Kasumi-1 (cell line): ENCODE measurements at places on chromosomes 16 and 17.
A peak's percentile ranks its signal among the peaks of the same experiment; 100 is the strongest.

DNA sequence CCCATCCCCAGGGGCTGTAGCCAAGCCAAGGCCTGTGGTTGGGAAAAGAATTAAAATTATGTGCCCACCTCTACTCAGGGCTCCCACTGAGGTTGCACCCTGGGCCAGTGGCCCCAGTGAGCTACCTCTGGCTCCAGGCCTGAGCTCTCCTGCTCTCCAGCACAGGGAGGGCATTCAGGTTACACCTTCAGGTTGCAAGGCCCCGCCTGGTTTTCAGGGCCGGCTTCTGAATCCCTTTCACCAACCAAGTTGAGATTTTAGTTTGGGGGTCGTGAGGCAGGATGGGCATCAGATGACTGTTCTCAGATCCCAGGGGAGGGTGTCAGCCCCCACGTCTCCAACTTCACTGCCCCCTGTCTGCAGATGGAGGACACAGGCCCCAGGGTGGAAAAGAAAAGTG is 8.0 kb upstream of the KATNB1 start:
- no peak for DNase-seq

- DNase-seq = no peak
These were observed 95.2 kb upstream of the AXIN2 start for GRCh38 chr17:65656390-65657250.

DNA sequence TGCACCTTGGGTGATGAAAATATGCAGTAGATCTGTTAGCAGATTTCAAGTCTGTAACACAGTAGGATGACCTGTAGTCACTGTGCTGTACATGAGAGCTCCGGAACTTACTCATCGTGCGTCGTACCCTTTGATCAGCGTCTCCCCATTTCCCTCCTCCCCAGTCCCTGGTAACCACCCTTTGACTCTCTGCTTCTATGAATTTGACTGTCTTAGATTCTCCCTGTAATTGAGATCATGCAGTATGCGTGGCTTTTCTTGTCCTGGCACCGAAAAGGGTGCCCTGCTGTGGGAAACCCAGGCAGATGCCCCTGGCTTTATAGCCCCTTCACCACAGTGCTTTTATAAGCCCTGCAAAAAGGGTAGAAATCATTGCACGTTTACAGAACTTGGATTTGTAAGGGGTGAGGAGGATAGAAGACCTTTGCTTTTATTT is 20.5 kb downstream of the CLEC16A start:
- DNase-seq = no peak

DNA sequence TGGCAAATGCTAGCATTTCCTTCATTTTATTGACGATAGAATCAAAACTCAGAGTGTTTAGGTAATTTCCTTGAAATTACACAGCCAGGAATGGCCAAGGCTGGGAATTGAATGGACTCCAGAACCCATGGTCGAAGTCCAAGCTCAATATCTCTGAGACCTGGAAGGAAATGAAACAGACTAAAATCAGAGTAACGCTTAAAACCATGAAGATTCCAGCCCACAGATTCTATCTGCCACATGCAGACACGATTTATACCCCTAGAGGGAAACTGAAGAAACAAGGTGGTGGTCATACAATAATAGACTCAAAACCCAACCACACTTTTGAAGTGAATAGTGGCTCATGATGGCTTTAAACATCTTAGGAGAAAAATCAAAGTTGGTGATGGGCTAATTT is 95.6 kb downstream of the PRKCA start:
- DNase-seq = no peak

GRCh38 chr16:53583401-53583800 is 80.4 kb upstream of the AKTIP start:
- no peak for DNase-seq

DNA sequence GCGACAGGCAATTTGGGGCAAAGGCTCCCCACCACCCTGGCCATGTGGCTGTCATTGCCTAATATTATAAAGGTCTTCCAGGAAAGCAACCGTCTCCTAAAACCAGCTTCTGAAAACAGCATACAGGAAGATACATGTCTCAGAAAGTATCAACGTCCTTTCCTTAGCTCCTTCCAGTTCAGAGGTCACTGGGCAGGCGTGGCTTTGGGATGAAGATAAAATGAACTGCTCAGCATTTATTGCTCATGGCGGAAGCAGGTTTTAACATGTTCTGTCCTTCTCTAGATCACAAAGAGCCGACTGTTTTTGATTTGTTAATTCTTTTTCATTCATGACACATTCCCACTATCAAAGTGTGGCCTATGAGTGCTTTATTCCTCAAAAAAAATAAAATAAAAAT is 8.0 kb downstream of the CFAP20 start:
- DNase-seq = no peak

GRCh38 chr17:37607637-37608331 is 1.4 kb downstream of the SYNRG start:
- DNase-seq = no peak

GRCh38 chr17:81057079-81057730 is 22.3 kb downstream of the BAIAP2 start:
- DNase-seq = no peak

DNA sequence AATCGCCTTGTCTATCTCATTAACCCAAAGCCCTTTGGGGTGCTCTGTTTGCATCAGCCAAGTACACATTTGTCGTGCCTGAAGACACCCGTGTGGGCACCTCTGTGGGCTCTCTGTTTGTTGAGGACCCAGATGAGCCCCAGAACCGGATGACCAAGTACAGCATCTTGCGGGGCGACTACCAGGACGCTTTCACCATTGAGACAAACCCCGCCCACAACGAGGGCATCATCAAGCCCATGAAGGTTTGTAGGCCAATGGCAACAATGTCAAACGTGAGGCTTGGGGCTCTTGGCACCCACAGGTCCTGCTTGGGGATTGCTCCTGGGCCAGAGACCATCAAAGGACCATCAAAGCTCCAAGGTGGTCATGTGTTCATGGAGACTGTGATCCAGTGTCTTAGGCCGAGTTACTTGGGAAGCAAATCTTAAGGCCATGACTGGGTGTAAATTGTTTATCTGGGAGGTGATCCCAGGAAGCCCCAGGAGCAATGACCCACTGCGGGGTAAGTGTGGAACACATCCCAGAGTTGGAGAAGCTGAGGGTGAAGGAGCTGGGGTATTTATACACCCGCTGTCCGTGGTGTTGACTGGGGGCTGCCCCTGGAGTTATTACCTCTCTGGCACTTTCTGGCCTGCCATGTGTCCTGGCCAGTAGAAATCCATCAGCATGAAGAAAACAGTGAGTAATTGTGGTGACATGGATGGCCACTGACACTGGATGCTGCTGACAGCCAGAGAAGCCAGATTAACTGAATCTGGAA is 24.0 kb downstream of the CDH5 start:
- no peak for DNase-seq

DNA sequence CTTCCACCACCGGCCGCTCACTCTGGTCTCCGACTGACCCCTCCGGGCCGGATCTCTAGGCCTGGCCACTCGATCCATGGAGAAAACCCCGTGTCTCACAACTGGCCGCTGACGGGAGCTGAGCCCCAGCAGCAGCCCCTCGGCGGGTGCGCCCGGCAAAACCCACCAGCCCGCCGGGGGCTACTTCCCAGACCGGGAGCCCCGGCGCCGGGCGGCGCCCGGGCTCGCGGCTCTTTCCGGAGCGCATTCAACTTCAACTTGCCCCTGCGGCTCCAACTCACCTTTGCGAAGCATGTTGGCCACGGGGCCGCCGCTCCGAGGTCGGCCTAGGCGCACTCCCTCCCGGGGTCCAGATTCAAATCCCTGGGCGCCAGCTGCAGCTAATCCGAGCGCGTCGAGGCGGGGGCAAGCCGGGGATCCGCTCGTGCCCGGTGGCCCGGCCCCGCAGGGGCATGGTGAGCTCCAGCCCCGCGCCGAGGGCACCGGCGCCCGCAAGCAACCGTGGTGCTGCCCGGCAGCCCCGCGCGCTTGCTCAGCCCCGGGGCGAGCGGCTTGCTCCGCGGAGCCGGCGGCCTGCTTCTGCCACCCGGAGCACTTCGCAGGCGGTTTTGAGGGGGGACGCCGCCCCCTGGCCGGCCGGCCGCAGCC is 438 bp downstream of the RTN4RL1 start:
- DNase-seq = no peak

DNA sequence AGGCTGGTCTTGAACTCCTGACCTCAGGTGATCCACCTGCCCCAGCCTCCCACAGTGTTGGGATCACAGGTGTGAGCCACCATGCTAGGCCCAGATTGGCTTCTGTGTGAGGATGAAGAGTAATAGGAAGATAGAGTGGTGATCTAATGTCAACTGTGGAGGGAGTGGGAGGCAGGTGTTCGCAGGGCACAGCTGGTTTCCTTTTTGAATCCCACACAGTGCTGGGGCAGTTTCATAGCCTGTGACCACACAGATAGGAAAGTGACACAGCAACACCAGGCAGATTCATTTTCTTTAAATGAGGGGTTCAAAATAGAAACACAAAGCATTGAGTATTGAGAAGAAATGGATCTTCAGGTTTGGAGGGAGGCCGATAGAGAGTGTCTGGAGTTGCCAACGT is 540.3 kb downstream of the WWOX start:
- no peak for DNase-seq

DNA sequence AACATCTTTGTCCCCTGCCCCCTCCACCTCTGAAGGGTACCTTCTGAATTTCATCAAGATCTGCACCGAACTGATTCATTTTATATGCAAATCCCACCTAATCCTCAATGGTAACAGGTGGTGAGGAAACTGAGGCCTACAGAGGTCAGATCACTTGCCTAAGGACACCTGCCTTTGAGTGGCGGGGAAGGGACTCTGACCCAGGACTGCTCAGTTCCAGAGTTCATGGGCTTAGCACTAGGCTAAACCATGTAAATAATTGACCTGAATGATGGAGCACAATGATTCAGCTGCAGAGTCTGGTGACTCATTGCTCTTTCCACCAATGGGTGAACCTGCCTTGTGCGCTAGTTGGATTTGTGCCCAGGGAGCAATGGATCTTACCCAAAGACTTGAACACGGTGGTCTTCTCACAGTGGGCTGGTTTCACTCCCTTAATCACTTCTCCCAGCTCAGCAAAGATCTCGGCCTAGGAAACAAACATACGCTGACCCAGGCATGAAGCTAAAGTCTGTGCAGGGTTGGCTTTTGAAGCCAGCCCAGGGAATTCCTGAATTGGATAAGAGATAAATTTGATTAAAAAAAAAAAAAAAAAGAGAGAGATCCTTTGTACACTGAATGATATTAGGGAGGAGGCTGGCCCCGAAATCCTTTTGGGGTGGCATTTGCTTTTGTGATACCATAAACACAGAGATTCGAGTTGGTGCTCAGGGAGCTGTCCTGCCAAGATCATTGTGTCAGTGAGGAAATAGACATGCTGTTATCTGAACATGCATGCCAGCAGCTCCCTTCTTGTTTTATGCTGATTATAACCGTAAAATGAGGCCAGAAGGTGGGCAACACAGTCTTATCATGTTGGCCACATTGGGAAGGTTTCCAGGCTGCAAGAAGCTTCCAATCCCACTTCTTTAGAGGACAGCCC is 17.0 kb downstream of the CRYM start:
- DNase-seq = no peak

DNA sequence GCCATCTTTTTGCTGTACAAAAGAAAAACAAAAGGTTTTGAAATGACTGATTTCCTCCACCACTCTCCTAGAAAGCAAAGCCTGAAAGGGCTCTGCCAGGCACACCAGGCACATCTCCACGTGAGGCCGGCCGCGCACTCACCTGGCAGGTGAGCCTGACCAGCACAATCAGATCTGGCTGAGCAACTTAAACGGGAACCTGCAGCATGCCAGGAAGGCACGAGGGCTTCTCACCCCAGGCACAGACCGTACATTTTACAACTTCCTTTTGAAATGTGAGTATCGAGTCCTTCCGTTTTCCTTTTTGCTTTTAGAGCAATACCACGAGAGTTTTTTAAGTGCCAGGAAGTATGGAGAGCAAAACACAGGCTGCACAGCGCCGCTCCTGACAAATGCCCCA is 22.5 kb downstream of the SLC38A10 start:
- peak; percentile 94 for DNase-seq

DNA sequence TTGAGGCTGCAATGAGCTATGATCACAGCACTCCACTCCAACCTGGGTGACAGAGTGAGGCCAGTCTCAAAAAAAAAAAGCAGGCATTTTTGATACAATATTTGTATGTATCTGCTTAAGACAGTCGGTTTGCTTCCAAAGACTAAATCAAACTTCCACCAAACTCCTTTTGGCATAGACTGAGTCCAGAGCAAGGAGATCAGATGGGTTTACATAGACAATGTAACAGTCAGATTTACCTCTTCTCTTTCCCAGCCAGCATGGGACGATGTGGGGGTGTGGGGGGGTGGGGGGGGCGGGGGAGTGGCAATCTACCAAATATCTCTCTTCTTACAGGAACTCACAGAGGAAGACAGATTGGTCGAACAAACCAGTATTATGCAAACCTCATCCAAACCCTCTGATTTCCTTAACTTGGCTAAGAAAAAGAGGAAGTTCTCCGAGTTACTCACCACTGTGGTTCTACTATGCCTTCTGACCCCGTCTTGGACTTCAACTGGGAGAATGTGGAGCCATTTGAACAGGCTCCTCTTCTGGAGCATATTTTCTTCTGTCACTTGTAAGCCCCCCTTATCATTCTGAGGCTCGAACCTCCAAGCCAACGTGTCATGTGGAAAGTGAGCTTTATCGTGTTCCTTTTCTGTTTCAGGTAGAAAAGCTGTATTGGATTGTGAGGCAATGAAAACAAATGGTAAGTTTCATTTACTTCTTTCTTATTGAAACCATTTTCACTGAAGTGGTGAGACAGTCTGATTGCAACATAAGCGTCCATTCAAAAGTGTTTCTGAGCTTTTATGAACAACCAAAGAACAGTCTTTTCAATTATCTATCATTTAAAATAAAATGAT is at the start of gene MILR1:
Gene MILR1, plus strand, starts transcription at position 451 of the 848 bp plus-strand sequence. Its CDS starts 54 bp downstream, at position 505.
- DNase-seq = peak; percentile 100

GRCh38 chr16:30187971-30188561 is 4.7 kb downstream of the CORO1A start:
- DNase-seq = no peak

DNA sequence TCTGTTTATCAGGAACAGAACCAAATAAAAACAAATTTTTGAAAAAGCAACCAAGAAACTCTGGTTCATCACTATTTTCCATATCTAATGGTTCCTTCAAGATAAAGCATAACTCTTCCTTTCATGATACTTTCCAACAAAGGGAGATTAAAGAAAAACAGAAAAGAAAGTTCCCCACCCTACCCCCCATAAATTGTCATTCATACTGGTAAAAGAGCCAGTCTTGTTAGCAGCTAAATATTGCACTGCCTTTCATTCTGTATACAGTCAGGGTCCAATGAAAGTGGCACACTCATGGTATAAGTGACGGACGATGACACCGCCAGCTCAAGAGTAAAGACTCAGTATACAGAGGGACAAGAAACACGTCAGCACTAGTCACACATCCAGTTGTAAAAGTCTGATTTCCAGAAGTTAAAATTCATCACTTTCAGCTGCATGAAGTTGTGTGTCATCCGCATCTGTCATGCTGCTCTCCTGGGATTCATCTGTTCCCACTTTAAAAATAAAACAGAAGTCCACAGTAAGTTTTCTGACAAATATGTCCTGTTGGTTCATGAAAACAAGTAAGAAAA is 68.5 kb downstream of the CDC27 start:
- DNase-seq = no peak
